ENCODE measurements at places on chromosomes 12 and 14.

DNA sequence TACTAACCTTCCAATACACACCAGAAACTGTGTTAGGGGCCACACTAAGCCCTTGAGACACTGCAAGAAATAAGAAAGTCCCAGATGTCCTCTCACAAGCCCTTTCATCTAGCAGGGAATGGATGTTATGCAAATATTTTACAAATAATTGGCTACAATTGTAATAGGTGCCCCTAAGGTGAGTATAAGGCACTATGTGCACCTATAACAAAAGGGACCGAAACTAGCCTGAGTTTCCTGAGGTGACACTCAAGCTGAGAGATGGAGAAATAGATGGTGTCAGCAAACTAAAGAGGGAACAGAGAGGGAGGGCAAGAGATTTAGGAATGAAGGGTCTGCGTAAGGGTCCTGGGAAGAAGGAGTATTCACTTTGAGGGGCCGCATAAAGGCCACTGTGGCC is 212.6 kb downstream of the TTC8 start:
- no peak for DNase-seq

DNA sequence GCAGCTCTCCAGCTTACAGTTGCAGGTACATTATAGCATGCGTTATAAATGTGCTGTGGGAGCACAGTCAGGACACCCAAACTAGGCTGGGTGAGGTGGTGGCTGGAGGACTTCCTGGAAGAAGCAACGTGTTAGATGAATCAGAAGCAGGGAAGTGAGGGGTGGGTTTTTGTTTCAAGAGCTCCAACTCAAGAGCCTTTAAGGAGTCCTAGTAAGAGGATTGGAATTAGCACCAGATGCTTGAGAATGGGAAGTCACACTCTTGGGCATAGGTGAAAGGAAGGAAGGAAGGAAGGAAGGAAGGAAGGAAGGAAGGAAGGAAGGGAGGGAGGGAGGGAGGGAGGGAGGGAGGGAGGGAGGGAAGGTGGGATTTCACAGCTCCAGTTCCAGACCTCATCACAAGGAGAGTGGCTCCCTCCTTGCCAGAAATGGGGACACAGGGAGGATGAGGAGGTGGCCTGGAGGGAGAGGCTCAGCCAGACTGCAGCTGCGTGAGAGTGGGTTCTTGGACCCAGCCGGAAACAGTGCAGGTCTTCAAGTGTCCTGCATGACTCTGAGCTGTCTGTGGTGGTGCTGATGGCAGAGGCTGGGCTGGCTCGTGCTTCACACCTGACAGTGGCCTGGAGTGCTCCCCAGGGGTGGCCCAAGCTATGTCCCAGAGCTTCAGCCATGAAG is 115.7 kb upstream of the GSC start:
- DNase-seq, result no peak

GRCh38 chr12:120677765-120678473 is 9.0 kb upstream of the MLEC start:
- DNase-seq, result peak; percentile 89

DNA sequence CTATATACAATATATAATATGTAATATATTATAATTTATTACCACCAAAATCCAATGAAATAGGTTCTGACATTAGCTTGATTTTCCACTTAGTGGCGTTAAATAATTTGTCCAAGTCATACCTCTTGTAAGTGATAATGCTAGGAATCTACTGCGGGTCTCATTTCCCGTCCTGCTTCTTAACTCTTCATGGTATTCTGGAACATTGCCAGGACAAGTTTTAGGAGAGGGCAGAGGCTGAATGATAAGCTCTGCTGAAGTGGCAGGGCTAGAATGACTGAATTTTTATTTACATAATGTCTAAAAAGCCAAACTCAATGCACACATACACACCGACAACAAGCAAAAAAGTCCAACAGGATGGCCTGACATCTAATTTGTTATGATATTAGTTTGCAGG is 70.4 kb upstream of the PTPRQ start:
- no peak for DNase-seq

GRCh38 chr14:25110106-25110505 is 60.2 kb upstream of the STXBP6 start:
- no peak for DNase-seq

GRCh38 chr12:41794336-41794735 is 350.3 kb downstream of the GXYLT1 start:
- DNase-seq, result no peak

DNA sequence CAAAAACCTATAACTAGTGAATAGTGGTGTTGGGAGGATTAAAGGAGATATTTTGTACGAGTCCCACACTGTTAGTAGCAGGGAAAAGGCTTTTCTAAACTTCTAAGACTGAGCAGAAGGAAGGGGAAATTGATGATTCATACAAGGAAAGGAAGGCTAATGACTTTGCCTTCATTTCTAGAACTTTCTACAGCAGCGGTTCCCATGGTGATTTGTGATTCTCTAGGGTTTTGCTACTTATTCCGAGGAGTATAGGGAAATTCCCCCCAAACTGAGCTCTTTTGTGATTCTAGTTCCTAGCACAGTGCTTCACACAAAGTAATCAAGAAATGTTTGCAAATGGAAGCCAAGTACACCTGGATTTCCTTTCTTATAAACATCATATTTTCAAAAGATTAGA is 23.8 kb upstream of the PWP1 start:
- no peak for DNase-seq

- no peak for DNase-seq
Observed at GRCh38 chr12:106423291-106423690, 65.7 kb downstream of the POLR3B start.

DNA sequence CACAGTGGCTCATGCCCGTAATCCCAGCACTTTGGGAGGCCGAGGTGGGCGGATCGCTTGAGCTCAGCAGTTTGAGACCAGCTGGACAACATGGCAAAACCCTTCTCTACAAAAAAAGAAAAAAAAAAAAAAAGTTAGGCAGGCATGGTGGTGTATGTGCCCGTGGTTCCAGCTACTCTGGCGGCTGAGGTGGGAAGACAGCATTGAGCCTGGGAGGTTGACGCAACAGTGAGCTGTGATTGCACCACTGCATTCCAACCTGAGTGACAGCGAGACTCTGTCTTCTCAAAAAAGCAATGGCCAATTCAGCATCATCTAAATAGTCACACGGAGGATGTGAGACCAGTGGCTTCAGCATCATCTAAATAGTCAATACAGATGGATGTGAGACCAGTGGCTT is 10.4 kb upstream of the SAMD4A start:
- no peak for DNase-seq

DNA sequence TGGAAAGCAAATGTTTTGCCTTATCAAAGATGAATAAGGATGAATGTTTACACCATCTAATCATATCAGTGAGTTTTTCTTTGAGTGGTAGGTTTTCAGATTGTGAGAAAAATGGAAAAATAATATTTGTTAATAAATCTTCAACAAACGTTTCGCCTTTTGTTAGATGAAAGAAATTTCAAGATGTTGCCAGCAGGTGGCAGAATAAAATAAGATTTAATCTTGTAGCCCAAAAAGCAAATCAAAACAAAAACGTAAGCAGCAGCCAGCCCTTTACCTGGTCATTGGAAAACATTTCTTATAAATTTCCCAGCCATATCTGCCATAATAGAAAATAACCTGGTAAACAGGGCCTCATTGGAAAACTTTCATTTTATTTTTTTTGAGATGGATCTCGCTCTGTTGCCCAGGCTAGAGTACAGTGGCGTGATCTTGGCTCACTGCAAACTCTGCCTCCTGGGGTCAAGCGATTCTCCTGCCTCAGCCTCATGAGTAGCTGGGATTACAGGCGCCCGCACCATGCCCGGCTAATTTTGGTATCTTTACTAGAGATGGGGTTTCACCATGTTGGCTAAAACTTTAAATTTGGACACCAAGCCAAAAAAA is 15.4 kb upstream of the TMEM120B start:
- DNase-seq, result peak; percentile 41

DNA sequence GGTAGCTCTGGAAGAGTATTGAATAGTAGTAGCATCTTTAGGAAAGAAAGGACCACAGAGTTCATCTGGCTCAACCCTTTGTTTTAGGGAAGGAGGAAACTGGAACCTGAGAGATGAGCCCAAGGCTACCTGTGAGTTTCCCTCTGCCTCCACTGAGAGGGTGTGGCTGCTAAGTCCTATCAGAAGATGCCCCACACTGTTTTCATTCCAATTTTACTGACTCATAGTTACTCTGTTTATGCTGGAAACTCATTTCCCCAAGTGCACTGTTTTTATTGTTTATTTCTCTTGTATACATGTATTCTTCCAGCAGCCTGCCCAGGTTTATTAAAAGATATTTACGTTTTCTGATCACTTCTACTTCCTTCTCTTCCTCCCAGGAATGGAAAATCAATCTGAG is 127.4 kb upstream of the ARHGAP5 start:
- no peak for DNase-seq

GRCh38 chr12:115444346-115444745 is 760.4 kb upstream of the TBX3 start:
- DNase-seq, result no peak

DNA sequence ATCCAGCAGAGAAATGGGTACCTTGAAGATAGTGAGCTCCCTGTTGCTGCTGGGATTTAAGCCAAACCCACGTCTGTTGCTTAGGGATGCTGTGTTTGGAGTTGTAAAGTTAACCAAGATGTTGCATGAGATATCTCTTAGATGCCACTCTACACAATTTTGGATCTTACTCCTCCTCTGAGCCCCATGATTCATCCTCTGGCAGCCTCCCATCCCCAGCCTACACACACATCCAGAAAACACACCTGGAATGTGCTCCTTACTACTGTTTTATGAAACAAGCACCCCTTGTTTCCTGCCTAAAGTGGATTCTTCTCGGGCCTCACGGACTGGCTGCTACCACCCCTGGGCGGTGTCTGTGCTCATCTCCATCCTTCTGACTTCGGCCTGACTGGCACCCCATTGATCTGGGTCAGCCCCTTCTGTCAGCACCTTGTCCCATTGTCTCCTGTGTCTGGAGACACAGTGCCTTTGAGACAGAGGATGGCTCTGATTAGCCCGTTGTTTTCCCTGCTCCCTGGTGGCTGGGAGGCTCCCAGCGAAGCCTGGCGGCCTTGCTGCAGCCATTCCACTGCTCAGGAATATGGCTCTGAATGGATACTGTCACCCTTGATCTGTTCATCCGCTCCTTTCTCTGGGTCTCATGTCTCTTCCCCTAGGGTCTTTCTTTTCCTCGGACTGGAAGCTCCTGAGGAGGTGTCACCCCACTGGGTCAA is 24.3 kb downstream of the TSPAN9 start:
- peak; percentile 40 for DNase-seq

GRCh38 chr12:66905201-66905600 is 226.3 kb upstream of the GRIP1 start:
- no peak for DNase-seq

- DNase-seq, result no peak
Observed at GRCh38 chr14:76434220-76434619, 58.3 kb downstream of the ESRRB start.

DNA sequence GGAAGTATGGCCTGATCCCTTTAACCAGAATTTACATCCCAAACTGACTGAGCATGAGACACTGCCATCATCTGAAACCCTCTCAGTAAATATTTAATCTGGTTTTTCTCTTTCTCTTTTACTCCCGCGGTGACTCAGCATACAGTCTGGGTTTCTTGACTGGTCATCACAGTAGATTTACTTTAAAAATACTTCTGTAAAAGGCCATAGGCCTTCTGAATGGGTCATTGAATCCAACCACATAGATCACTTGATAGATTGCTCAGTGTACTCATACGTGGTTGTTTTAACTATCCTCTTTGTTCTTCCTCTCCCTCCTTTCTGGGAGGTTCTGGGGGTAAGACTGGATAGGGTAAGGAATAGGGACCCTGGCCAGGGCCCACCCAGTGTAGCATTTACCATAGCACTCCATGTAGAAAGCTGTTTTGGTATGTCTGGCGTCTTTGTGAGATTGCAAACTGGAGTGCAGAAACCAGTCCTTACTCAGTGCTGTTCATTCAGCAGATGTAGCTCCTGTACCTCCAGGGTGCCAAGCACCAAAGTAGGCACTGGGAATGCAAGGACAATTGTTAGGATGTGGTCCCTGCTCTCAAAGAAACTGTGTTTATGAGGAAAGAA is 165.7 kb downstream of the SRGAP1 start:
- DNase-seq, result peak; percentile 84

DNA sequence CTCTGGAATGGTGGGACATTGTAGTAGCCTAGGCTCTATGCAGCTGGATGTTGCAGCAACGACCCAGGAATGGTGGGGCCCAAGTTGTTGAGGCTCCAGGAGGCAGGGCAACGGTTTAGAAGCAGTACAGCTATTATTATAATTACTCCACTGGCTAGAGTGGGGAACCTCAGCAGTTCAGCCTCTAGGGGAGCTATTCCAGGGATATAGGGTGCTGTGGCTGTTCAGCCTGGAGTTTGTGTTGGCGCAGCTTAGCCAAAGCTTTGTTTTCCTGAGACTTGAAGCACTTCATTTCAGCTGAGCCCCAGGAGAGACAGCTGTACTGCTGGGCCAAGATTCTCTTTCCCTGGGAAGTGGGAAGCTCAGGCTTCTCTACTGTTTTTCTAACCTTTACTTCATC is 1023.0 kb upstream of the ATXN7L3B start:
- DNase-seq, result peak; percentile 2

Data from HT1080 (cell line).